ENCODE measurements at places on chromosomes 6 and 20.

DNA sequence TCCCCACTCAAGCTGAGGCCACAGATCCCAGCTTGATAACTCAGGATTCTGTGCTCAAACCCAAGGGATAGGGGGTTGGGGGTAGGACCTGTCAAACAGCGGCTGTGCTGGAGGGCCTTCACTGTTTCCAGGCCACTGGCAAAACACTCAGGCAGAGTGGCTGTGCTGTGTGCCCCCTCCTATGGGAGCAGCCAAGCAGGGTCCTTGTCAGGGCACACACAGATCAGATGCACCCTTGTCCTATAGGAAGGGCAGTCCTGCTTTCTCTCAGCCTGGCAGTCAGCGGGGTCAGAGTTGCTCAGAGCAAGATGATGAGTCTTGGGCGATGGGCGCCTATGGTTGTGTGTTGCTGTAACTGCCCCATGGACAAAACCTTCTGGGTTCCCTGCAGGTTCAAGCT lies 554.8 kb downstream of the TBC1D32 start:
- DNase-seq = no peak

DNA sequence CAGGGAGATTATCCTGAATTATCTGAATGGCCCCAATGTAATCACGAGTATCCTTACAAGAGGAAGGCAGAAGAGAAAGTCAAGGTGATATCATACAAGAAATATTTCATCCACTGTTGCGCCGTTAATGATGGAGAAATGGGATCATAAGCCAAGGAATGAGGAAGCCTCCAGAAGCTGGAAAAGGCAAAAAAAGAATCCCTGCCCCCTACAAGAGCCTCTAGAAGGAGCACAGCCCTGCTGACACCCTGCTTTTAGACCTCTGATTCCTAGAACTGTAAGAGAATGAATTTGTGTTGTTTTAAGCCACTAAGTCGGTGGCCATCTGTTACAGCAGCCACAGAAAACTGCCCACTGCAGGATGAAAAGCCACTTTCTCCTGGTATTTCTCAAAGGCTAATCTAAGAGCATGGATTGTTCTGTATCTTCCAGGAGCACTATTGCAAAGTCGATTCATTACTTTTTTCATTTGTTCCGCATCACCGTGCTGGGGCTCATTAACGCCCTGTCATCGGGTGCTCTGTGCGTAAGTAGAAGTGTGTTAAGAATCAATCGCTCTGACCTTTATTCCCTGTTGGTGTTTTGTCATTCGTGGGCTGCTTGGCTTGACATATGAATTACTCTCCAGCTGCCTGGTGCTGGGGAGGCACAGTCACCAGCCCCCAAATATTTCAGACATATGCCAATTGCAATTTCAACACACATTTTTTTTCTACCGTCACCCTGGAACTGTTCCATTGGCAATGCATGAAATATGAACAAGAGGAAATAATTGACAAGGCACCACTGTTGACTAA lies 117.0 kb downstream of the PCSK2 start:
- DNase-seq = no peak

- DNase-seq = no peak
Observed at GRCh38 chr6:168026925-168027324, 29.5 kb downstream of the KIF25 start.

GRCh38 chr20:58235010-58235409 lies 6.6 kb upstream of the ANKRD60 start:
- no peak for DNase-seq

DNA sequence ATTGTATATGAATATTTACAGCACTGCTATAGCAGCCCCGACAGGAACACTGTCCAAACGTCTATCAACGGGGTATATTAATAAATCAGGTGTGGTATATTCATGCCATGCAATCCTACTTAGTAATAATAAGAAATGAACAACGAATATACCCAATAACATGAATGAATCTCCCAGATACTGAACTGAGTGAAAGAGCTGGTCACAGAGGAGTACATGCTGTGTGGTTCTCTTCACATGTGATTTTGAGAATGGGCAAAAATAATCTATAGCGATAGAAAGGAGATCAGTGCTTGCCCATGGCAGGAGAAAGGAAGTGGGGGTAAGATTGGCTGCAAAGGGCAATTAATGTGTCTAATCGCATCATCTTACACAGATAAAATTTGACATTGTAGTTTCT lies 3.7 kb upstream of the TAAR6 start:
- DNase-seq = no peak

DNA sequence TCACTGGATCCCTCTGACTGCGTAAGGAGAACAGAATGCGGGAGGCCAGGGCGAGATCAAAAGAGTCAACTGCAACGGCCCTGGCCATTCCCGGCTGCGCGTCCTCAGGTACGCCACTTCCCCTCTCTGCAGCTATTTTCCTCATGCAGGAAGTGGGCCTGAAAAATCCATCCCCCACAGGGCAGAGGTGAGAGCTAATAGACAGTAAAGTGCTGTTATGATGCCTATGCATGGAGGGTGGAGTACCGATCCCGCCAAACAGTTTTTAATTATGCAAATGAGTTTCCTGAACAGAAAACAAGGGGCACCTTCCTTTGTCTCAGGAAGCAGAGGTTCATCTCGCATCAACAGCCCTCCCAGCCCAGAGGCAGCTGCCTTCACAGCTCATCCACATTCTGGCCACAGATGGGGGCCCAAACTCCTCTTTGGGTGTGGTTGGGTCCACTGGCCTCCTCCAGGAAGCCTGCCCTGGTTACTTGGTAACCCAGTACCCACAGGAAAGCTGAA lies 9.3 kb downstream of the PREX1 start:
- no peak for DNase-seq

DNA sequence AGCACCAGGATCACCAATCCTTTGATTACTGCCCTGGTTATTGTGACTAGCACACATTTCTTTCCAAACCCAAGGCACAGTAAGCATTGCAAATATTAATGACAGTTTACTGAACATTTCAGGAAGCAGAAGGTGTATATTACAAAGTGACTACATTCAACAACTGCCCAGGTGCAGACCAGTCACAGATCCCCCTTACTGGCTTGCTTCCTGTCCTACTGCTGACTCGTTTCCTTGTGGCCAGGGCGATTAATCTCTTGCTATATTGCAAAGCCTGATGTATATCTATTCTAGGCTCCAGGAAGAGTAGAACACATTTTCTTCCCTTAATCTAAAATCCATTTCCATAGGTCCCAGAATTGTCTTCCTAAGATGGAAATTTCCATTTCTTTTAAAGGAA lies 77.2 kb upstream of the EPHA7 start:
- DNase-seq = no peak

- DNase-seq = no peak
Observed at GRCh38 chr20:23603321-23603720, 2.4 kb downstream of the CST9 start.

DNA sequence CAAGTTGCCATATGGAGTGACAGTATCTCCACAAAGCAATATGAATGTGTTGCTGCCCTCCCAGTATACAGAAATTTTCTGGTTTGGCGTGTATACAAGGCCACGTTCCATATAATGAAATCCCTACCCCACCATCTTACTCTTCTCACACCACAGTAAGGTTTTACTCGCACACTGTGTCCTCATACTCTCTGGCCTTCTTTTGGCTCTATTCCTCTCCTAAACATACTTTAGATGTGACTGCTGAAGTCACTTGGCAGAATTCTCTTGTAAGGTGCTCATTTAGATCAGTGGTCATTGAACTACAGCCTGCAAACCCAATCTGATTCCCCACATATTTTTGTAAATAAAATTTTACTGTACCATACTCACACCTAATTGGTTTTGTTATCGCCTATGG lies 123.2 kb downstream of the RFPL4B start:
- DNase-seq = no peak

DNA sequence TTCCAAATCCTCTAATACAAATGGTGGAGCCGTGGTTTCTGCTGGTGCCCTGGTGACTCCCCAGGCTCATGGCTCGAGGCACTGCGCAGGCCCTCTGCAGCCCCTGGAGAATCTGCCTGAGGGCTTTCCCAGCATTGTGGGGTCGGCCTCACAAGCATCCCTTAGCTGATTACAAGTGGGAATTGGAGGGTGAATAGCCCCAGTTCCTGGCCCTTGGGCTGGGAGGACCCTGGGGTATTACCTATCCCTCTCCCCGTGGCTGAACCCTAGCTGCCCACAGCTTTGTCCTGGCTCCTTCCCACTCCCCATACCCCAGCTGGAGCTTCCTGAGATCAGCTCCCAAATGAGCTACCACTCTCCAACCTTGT lies 212.2 kb upstream of the CST7 start:
- no peak for DNase-seq

DNA sequence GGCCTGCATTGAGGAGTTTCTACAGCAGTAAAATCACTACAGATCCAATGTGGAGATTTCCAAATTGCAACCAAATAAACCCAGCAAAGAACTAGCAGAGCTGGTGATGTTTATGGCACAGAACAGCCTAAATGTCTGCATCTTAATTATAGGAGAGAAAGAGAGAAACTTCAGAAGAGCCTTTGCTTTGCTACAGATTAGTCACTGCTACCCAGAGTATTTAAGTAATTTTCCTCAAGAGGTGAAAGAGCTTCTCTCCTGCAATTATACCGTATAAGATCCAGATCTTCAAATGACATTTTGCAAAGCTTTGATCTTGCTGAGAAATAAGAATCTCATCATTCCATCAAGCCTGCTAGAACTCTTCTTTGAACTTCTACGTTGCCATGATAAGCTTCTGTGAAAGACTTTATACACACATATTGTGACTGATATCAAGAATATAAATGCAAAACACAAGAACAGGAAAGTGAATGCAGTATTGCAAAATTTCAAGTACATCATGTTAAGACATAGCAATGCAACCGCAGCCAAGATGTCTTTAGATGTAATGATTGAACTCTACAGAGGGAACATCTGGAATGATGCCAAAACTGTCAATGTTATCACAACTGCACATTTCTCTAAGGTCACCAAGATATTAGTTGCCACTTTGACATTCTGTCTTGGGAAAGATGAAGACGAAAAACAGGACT lies 48.0 kb downstream of the MKKS start:
- DNase-seq = no peak

- peak; percentile 99 for DNase-seq
Observed at GRCh38 chr6:56517155-56517745, 125.4 kb downstream of the DST start.

DNA sequence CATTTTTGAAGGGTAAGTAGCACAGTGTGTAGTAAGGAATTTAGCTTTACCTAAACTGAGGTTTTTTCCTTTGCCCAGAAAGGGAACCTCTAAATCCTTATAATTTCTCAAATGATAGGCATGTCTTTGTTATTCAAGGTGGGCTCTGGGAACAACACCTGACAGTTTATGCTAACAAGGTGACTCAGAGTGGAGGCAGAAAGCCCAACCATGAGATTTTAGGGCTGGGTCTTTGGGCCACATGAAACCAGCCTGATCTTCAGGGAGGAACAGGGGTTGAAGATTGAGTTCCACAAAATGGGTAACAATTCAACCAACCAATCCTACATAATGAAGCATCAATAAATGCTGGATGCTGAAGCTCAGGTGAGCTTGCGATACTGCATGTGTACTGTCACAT lies 46.6 kb downstream of the PRSS35 start:
- no peak for DNase-seq

- DNase-seq = no peak
Observed at GRCh38 chr6:111265842-111266241, 178.5 kb downstream of the SLC16A10 start.

DNA sequence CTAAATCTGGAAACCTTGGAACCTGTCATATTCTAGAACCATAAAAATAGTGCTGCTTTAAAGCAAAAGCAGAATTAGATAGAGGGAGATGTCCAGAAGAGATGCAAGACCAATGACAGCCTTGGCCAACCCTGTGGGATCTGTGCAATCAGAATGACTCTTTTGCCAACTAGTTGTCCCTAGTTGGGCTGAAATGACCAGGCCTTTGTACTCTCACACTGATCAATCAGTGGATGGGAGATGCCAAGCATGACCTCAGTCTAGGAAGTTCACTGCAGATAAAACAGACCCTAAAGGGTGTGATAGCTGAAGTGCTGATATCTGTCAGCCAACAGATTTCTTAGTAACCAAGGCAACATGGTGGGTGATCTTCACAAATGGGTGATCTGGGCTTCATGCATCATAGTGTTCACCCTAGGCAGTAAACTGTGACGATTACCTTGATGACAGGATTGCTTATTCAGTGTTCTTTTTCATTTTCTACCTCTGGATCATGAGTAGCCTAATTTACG lies 52.1 kb downstream of the BCKDHB start:
- DNase-seq = no peak

- DNase-seq = no peak
Observed at GRCh38 chr6:91660893-91661292, 1074.0 kb upstream of the MAP3K7 start.

DNA sequence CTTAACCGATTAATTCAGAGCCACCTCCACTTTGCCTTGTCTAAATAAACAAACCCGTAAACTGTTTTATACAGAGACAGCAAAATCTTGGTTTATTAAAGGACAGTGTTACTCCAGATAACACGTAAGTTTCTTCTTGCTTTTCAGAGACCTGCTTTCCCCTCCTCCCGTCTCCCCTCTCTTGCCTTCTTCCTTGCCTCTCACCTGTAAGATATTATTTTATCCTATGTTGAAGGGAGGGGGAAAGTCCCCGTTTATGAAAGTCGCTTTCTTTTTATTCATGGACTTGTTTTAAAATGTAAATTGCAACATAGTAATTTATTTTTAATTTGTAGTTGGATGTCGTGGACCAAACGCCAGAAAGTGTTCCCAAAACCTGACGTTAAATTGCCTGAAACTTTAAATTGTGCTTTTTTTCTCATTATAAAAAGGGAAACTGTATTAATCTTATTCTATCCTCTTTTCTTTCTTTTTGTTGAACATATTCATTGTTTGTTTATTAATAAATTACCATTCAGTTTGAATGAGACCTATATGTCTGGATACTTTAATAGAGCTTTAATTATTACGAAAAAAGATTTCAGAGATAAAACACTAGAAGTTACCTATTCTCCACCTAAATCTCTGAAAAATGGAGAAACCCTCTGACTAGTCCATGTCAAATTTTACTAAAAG lies 2.7 kb downstream of the FOXC1 start:
- DNase-seq = no peak

- no peak for DNase-seq
Observed at GRCh38 chr6:147870506-147871110, 362.1 kb downstream of the SAMD5 start.

DNA sequence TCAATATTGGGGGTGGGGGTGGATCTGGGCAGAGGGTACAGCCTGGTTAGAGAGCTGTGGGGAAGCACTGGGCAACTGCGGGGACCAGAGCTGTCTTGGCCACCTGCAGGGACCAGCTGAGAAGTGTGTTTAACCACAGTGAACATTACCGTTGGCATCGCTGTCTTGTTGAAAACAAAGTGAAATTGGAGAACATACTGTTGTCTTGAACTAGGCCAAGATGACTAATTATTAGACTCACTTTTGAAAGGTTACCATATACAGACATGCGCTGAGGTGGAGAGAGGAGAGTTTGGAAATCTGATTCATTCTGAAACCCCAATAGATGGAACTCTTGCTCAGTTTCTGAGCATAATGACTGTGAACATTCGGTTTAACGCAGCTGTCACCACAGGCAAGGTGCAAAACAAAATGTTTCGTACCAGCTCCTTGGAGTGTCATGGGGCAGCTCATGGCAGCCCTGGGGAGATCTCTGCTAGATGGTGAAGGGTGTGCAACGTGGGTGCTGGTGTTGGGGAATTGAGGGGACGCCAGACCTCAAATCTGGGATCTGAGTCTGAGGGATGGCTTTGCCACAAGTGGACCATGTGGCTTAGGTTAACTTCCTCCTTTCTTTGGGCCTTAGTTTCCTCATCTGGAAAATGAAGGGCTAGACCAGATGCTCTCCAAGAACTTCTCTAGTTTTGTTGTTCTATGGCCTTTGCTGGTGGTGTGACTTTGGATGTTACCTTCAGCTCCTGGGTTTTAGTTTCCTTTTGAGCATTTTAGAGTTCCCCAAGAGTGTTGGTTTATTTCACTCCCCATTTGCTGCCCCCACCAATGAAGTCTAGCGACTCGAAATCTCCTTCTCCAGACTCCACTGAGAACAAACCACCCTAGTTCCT lies 24.6 kb upstream of the GTSF1L start:
- DNase-seq = no peak
